WERI-Rb-1 (cell line): ENCODE measurements at places on chromosomes 12 and 14.

DNA sequence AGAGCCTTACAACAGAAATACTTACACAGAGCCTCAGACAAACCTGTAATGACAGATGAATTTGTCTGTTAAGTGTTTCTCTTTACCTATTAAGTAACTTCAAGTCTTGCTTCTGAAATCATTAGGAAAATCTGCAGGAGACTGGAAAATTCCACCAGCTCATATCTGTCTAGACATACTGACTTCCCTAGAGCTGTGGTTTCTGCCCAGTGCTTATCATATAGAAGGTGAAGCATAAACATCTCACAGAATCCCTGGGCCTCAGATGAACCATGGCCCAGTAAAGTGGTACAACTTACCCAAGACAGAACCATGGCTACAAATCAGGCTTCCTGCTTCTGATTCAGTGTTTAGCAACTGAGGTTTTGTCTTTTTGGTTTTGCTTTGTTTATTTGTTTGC, 91.6 kb downstream of the EGLN3 start:
- no peak for DNase-seq

DNA sequence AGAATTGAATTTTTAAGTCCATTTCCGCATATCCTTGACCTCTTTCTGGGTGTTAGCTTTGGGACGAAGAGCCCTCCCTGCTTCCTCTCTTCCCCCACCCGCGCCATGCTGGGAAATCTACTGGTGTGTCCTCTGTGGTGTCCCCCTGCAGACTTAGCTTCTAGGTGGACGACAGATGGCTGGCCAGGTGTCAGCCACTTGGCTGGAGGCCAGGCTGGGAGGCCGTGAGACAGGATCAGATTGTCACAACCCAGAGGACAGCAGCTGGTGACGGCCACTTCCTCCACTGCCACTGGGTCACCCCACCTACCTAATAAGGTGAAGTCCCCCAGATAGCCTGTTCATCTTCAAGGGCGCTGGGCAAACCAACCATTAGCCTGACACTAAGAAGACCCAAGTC, 13.3 kb upstream of the DTX1 start:
- peak; percentile 91 for DNase-seq

DNA sequence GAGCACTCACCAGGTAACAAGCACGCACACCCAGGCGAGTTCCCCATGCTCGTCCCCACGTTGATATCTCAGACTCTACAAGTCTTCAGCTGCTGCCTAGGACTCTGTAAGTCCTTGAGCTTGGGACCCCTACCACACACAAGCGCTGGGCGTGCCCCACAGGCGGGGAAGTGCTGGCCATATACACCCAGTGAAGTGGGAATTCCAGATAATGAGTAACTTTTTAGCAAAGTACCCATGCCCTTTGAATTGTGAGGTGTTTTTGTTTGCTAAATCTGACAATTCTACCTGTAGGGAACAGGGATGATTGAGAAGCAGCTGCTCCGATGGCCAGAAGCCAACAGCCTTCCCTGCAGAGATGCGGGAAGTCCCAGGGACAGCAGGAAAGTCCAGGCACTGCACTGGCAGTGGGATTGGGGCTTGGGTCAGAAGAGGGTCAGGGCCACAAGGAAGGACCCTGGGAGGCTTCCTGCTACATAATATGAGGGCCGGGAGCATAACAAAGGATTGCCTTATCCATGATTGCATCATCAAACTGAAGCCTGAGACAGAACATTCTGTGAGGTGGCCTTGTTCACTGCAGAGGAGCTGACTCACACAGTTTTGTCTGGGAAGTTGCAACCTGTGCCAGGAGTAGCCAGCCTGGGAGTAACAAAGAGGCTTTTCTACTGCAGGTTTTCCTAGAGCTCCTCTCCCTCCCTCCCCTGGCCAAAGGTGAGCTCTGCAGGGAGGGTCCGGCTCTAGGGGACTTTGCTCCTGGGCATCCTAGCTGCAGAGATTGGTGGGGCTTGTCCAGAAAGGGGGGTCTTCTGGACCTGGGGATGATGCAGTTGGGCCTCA, 13.2 kb upstream of the SERPINA3 start:
- no peak for DNase-seq

- no peak for DNase-seq
These were observed 128.1 kb downstream of the ITPR2 start for GRCh38 chr12:26704684-26705460.

DNA sequence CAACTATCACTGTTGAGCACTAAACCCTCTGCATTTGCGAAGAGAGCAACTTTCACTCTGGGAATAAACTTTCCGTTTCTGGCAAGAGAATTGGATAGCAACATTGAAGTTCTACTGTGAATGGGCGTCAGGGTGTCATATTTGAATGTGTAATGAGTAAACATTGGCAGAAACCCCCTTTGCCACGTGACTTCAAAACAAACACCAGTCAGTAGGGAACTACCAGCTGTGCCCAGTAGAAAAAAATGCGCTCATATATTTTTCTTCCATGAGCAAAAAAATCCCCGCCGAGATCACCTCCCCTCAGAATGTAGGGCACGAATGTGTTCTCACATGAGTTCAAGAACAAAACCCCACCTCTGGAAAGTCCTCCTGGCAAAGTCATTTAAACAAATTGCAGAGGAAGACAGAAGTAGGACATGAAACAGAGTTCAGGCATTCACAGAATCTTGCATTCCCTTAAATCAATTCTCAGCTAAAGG, 80.6 kb downstream of the BTG1 start:
- no peak for DNase-seq
